ENCODE measurements at places on chromosomes 1 and 21.
A peak's percentile ranks its signal among the peaks of the same experiment; 100 is the strongest.

- peak; percentile 73 for DNase-seq
Observed at GRCh38 chr1:183163316-183163715, 22.7 kb upstream of the LAMC2 start.

- no peak for DNase-seq
Observed at GRCh38 chr1:234884701-234885100, 243.9 kb downstream of the TOMM20 start.

DNA sequence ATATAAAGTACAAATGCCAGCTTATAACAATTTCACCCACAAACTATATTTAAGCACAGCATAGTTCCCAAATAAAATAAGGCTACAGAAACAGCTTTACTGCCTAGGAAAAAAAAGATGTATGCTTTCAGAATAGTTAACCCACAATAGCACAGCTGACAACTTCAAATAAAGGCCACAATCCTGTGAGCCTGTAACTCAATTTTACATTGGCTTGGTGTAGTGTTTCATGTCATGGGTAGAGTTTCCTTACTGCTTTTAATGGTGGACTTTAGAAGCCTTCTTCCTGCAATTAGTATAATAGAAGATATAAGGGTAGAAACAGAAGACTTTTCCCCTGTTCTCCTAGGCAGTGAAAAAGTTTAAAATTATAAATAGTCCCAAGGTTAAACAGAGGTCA lies 44.3 kb upstream of the ZC3H11B start:
- no peak for DNase-seq

DNA sequence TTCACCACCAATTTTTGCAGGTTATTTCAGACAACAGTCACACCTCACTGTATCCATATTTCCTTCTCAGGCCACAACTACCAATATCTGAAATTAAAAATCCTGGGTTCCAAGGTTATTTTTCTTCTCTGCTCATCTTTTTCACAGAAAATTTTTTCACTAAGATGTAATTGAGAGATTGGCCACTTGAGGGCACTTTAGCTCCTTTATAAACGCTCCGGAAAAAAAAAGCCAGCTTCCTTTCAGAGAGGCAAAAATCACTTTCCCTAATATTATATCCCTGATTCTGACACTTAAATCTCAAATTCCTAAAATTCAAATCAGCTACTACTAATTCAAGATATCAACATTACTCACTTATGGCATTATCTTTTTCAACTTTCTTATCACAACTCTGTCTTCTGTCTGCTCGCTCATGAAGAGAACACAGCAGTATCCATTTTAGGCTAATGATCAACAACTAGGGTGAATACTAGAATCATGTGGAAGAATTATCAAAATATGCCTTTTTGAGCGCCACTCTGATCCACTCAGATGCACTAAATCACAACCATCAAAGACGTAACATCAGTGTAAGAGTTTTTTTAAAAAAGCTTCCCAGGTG lies 101.4 kb upstream of the RGS1 start:
- DNase-seq = no peak

- DNase-seq = no peak
Observed at GRCh38 chr1:42359466-42359865, 21.1 kb upstream of the RIMKLA start.

DNA sequence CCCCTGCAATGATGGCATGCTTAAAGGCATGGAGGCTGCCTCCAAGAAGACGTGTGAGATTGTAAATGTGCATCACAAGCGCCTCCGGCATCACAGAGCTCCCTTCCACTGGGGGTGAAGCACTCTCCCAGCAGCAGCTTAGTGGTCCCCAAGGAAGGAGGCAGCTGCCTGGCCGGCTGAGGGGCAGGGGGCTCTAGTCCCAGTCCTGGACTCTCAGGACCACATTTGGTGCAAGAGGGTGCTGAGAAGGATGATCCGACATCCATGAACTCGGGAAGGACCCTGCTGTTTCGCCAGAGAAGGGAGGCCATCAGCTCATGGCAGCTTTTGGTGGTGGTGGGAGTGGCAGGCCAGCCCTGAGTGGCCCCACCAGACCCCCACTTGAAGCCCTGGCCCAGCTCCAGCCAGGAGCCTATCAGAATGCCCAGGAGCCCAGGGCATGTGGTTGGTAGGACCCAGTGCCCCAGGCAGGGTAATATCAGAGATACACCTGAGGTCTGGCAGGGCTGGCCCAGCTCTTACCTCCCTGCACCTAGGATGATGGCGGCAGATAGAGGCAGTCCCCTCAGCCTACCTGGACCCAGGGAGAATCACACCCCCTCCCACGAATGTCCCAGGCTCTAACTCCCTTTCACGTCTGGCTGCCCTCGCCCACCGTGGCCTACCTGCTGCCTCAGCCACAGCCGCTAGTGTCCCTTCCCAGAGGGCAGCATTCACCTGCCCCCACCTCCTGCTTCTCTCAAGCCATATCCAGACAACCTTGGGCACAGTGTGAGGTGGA lies 2.4 kb upstream of the WNT9A start:
- no peak for DNase-seq

DNA sequence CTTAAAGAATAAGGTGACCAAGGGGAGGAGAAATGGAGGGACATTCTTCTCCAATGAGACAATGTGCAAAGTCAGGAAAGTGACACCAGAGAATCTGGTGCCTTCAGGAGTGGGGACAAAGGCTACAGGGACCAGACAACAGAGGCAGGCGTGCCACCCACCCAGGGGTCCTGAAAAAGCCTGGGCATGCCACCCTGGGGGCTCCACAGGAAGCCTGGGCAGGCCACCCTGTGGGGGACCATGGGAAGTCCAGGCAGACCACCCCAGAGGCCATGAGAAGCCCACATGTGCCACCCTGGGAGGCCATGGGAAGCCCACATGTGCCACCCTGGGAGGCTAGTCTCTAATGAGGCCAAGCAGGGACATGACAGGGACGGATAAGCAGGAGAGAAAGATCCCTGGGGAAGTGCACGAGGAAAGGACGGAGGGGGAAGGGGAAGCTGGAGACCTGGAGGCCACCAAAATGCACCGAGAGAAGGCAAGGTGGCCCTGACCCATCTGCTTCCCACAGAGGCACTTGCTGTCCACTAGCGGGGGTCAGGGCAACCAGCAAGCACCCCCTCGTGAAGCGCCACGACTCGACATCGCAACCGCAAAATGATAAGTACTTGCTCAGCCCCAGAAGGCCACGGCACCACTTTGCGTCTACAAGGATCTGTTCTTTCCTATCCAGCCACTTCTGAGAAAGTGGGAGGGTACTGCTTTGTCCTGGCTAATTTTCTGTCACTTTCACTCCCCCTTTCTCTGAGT lies 7.2 kb upstream of the PDE9A start:
- DNase-seq = no peak
